SW 1271 (cell line): ENCODE measurements at places on chromosomes 13 and 19.

- DNase-seq, result no peak
Measured at GRCh38 chr13:92836171-92836570, 390.4 kb upstream of the GPC6 start.

GRCh38 chr19:50896591-50897190 is 14.5 kb downstream of the KLK4 start:
- DNase-seq, result no peak

GRCh38 chr13:103537616-103538015 is 471.4 kb upstream of the SLC10A2 start:
- no peak for DNase-seq

DNA sequence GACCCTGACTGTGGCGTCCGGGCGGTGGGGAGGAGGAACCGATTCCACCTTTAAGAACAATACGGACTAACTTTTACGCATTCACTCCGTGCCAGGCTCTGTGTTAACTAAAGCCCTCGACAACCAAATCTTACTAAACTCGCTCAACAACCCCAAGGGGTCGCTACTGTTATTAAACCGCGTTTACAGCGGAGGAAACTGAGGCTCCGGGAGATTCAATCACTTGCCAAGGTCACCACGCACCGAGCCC is 1.2 kb downstream of the SAMD1 start:
- DNase-seq, result peak; percentile 9

DNA sequence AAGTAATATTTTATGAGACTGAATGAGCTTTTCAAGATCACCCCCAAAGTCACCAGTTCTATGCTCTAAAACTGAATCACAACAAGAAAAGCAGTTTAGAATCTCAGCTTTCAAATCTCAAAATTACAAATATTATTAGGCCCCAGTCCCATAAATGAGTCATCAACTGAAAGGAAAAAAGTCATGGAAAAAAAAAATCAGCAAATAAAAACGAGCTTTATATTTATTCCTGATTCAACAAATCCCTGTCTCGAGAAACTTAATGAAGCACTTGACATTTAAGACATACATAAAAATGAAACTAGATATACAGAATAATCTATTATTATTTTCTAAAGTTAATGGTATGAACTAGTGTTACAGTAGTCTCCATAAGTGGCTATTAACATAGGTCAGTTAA is 203.0 kb downstream of the DIAPH3 start:
- DNase-seq, result no peak

GRCh38 chr19:18612772-18613588 is at the start of gene TMEM59L:
TMEM59L (plus strand) TSS chr19:18612870; CDS start chr19:18612959, 89 bp downstream.
- no peak for DNase-seq

DNA sequence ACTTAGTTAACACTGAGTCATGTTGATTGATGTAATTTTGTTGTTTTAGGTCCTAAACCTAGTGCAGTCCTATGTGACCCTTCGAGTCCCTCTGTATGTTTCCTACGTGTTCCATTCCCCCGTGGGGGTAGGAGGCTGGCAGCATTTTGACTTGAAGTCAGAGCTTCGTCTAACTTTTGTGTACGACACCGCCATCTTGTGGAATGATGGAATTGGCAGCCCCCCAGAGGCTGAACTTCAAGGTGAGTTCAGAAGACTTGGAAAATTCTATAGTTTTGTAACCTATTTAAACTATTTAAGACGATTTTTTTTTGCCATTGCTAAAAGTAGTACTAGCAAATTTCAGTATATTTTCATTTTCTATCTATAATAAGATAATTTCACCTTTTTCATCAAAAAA is 117.9 kb downstream of the STOML3 start:
- DNase-seq, result peak; percentile 6

DNA sequence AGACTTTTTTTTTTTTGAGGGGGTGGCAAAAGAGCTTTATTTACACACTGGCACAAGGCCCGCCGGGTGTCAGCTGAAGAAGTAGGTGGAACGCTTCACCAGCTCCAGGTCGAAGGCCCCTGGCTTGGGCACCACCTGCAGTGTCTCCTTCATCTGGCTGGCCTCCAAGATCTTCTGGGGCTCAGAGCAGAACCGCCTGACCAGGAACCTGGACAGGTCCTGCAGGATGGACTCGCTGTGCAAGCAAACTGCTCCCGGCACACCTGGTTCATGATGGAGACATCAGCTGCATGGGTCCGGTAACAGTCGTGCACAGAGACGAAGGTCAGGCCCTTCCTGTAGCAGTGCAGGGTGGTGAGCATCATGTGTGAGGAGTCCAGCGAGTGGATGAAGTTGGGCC is 4.4 kb upstream of the CYP4F2 start:
- DNase-seq, result no peak

- DNase-seq, result no peak
Measured at GRCh38 chr13:31755803-31756212, 16.5 kb downstream of the RXFP2 start.

GRCh38 chr13:37816276-37816675 is 53.3 kb downstream of the TRPC4 start:
- DNase-seq, result no peak

GRCh38 chr13:49649963-49650312 is 21.6 kb downstream of the ARL11 start:
- DNase-seq, result no peak

DNA sequence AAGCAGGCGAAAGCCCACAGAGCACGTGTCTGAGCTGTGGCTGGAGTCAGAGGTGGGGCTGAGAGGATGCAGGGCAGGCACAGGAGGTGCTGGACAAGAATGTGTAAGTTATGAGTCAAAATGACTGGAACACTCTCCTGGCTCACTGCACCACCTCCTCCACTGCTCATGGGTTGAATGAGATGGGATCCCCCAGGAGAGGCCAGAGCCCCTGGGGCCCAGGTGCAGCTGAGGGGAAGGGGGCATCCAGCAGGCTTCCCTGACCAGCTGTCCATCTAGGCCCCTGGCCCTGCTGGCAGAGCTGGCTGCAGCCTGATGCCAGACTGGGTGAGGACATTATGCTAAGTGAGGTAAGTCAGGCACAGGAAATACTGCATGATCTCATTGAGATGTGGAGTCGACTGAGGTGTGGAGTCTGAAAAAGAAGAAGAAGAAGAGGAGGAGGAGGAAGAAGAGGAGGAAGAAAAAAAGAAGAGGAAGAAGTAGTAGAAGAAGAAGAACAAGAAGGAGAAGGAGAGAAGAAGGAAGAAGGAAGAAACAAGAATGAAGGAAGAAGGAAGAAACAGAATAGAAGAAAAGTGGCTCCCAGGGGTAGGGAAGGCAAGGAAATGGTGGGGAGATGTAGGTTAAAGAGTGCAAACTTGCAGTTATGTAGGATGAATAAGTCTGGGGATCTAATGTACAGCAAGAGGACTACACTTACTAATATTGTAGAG is 747.4 kb downstream of the UQCRFS1 start:
- DNase-seq, result no peak

- DNase-seq, result no peak
Measured at GRCh38 chr19:40862785-40863184, 12.5 kb upstream of the CYP2A6 start.

- no peak for DNase-seq
Measured at GRCh38 chr13:99967498-99967868, 4.1 kb downstream of the ZIC5 start.

DNA sequence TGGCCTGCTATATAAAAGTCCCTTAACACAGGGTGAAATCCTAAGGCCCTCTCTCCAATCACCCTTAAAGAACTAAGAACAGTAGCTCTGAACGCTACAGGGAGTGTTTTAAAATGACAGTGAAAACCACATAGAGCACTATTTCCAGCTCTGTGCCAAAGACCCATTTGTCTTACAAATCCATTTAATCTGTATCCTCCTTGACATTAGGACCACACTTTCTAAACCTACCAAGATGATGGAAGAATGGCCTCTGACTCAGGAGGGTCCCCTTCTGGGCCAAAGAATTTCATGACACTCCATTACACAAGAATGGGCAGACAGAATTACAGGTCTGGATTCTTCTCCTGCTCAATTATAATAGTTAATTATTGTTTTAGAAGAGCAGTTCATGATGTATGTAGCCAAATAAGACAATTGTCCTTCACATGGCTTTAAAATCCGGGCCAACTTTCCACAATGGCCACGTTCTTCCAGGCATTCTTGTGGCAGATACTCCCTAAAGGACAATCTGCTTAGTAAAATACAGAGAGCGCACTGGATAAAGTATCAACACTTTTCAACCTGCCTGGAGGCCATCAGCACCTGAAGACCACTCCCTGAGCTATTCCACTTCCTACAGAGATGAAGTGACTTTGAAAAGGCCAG is 61.0 kb downstream of the STK24 start:
- DNase-seq, result no peak

DNA sequence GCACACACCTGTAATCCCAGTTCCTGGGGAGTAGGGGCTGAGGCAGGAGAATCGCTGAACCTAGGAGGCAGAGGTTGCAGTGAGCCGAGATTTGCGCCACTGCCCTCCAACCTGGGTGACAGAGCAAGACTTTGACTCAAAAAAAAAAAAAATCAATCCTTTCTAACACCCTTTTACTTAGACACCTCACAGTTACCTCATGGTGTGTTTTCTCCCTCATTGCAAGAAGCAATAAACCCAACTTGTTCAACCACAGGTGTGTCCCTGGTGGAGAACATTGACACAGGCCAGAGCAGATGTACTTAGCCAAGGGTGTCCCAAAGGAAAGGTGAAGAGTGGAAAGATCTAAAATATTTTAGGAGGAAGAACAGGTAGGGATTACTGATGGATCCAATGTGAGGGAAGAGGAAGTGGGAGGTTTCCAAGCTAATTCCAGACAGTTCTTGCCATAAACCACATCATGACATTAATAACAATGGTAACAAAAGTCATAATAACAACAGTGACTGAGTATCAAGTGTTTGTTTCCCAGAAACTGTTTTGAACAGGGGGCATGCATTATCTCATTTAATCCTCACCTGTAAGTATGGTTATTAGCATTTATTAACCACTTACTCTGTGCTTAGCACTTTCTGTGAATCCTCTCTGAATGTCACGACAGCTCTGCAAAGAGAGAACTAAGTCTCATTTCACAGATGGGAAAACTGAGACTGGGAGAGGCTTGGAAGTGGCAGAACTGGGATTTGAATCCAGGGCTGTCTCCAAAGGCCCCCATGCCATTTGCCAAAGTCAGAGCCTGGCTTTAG is 3.1 kb upstream of the LYPD3 start:
- DNase-seq, result no peak

GRCh38 chr13:72890546-72890945 is 108.6 kb downstream of the PIBF1 start:
- no peak for DNase-seq

DNA sequence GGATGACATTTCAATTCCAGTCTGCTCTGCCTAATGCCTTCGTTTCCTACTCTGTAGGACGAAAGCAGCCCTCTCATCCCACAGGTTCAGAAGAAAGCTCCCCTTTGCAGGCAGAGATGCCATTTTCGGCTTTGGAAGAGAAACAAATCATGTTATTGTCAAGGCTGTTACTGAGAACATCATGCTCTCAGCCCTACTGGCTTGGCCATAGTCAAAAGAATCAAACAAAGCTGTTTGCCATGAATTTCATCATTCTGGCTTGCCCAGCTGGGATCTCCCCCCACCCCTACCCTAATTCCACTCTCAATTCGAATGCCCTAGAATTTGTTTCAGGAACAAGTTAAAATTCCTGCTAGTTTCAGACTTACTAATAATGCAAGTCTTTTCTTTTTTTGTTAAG is 162.3 kb upstream of the SERP2 start:
- no peak for DNase-seq

DNA sequence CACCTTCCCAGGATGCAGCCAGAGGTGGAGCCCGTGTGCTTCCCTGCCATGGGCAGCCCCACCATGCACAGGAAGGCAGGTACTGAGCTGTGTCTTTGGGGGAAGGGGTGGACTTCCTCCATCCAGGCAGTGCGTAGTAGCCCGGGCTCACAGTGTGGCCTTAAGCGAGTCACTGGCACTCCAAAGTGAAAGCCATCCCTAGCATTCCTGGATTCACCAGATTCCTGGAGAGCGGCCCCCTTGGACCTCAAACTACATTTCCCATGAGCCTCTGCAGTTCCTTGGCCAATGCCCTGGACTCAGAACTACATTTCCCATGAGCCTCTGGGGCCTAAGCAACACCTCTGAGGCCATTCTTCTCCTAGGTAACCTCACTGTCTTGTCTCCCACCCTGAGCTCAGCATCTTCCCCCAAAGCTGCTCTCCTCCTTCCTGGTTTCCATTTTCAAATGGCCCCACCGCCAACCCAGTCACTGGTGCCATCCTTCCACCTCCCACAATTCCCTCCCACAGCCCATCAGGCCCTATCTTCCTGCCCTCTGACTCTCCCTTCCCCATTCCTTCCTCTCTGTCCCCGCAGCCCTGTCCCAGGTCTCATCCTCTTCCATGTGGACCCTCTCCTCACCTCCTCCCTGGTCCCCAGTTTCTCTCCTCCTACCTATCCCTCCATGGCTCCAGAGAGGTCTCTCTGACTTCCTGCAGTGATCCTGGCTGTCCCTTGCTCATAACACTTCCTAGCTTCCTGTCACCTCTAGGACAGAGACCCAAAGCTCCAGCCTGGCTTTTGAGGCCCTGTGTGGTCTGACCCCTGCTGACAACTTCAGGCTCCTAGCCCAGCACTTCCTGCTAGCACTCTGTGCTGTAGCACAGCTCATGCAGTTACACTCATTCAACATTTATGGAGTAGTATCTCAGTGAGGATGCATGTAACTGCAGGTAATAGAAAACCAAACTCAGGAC is at the start of gene C19orf81:
C19orf81 (plus strand) TSS at position 13 of the 959 bp plus-strand sequence; CDS start at position 13, 0 bp downstream.
- DNase-seq, result peak; percentile 41

DNA sequence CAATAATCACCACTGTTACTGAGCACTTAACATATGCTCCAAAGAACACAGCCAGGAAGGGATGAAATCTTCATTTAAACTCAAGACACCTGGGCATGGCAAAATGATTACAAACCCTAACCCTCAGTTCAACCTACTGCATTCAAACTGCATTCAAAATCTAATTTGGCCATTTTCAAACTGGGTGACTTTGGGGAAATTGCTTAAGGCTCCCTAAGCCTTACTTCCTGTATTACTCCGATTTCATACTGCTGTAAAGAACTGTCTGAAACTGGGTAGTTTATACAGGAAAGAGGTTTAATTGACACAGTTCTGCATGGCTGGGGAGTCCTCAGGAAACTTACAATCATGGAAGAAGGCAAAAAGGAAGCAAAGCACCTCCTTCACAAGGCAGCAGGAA is 50.4 kb downstream of the CBY2 start:
- no peak for DNase-seq

- DNase-seq, result peak; percentile 95
Measured at GRCh38 chr19:20923077-20923871, at the start of gene ZNF85. ZNF85 (plus strand) TSS chr19:20923251; CDS start chr19:20923401, 150 bp downstream.

DNA sequence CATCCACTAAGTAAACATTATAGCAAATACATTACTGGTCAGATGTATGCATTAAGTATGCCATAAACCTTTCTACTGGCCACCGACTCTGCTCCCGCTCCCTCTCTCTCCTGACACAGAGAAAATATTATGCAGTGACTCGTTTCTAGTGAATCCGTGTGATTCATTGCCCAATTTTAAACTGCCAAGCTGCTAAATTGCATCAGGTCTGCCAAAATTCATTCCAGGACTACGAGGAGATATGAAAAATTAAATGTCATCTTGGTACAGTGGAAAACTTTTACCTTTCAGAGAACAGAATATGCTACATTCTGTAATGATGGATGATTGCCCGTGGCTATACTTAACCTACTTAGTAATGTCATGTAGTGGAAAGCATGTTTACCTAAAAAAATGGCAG is 368.8 kb upstream of the TSHZ3 start:
- no peak for DNase-seq

- DNase-seq, result no peak
Measured at GRCh38 chr13:112145551-112146360, 78.8 kb downstream of the SOX1 start.
